ENCODE measurements at places on chromosomes 5 and 9. TPM values are rescaled to one million over a fixed set of nuclear protein-coding genes. Genes with fewer than 3 reads are reported as not detected.

SHROOM1 gene
- total RNA-seq = 15.0 TPM

C5orf58 gene
- not detected for total RNA-seq

SPINK4 gene
- total RNA-seq = not detected

SPAG8 gene
- 3.0 TPM for total RNA-seq

DMRT3 gene
- total RNA-seq = 0.26 TPM

AFAP1L1 gene
- 27.9 TPM for total RNA-seq

PAEP gene
- total RNA-seq = not detected

CCDC183 gene
- total RNA-seq = 0.45 TPM

EPB41L4A gene
- total RNA-seq = 39.3 TPM

NOXA1 gene
- total RNA-seq = 4.1 TPM

CDKN2AIPNL gene
- 12.0 TPM for total RNA-seq

FCN1 gene
- total RNA-seq = 14.4 TPM

HTR4 gene
- total RNA-seq = not detected

SPRY4 gene
- total RNA-seq = 67.9 TPM

EQTN gene
- total RNA-seq = 0.78 TPM
